ENCODE measurements at places on chromosomes 3 and 15.

DNA sequence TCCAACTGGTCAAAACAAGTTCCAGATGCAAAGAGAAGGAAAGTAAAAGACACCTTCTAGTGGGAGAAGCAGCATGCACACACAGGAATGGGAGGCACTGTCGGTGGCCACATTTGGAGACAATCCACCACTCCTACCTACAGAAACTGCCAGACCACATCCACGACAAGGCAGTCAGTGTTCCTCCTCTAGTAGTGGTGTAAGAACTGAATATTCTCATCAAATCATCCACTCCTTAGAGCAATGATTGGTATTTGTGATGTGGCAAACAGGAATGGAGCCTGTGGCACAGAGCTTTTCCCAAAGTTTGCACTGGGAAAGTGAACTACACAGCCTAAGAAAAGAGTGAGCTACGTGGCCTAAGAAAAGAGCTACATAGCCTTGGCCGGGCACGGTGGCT lies 5.1 kb upstream of the SPINT1 start:
- DNase-seq = no peak

- DNase-seq = no peak
These were observed 7.4 kb downstream of the RAB8B start for GRCh38 chr15:63196842-63197241.

DNA sequence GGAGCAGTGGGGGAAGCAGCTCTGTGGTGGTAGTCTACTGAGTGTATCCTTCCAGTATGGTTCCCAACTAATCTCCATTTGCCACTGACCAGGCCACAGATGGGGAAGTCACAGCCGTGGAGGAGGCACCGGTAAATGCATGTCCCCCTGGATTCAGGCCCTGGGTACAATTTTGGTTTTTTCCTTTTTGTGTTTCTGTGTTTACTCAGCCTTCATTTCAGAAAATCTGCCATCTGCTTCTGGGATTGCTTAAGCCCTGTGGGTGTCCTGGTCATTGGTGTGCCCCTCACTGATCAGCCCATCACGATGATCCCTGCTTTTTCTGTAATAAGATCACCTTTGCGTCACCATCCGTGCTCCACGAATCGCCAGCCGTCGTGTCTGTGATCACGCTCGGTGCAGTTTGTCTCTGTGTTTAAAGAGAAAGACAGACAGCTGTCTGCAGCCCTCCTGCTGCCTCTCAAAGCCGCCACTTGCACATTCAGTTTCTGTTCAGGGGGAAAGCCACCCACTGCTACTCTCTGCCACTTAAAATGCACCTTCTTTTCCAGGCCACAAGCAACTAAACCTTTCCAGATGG lies 68.9 kb downstream of the DNASE1L3 start:
- no peak for DNase-seq

DNA sequence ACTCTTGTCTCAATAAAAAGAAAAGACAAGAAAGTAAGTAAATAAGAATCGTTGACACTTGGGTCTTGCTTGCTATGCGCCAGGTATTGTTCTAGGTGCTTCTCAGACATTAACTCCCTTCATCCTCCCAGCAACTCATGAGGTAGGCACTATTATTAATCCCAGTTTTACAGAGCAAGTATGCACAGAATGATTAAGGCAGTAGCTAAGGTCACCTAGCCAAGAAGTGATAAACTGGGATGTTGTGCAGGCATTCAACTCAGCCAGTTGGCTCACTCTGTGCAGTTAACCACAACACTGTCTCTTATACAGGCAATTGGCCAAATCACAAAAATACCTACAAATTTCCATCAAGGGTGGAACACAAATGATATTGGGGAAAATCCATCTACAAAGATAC lies 1.7 kb upstream of the C3orf33 start:
- DNase-seq = no peak

DNA sequence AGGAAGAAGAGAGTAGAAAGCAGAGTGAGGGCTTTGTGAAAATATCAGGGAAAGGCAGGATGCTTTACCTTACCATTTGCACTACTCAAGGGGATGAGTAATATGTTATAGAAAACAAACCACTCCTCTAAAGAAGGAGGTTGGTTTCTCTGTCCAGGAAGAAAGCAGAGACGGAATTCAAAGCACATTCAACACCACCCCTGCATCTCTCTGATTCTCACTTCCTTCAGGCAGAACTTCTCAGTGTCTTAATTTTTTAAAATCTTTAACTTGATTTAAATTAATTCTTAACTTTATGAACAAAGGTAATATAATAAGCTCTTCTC lies 82.4 kb downstream of the NR2F2 start:
- no peak for DNase-seq

- DNase-seq = no peak
These were observed 617.6 kb upstream of the MDFIC2 start for GRCh38 chr3:70930066-70930465.

DNA sequence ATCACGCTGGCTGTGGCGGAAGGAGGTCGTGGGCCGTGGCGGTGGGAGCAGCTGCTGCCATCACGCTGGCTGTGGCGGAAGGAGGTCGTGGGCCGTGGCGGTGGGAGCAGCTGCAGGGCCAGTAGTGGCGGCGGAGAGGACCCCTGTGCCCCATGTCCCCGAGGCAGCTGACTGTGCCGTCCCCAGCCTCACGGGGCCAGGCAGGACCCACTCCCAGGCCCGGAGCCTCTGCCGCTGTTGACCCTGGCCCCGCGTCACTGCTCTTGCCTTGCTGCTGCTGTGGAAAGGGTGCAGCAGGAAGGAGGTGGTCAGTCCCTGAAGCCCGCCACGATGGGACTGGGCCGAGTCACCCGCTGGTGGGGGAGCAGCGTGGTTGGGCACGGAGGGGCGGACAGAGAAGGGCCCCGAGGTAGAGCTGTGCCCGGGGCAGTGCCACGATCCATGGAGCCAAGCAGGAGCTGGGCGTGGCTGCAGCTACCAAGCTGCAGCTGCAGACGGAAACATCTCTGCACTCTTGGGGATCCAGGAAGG lies 71.2 kb downstream of the GLB1 start:
- no peak for DNase-seq

- DNase-seq = no peak
These were observed 488.2 kb upstream of the NECTIN3 start for GRCh38 chr3:110583373-110583935.

- DNase-seq = no peak
These were observed 335.2 kb downstream of the GAP43 start for GRCh38 chr3:115958526-115958925.

DNA sequence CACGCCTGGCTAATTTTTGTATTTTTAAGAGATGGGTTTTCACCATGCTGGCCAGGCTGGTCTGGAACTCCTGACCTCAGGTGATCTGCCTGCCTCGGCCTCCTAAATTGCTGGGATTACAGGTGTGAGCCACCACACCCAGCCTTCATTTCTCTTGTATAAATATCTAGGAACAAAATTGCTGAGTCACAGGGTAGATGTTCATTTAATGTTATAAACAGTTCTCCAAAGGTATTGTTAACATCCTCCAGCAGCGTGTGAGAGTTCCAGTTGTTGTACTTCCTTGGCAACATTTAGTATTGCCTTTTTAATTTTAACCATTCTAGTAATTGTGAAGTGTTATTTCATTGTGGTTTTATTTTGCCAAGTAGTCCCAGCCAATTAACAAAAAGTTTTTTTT lies 23.6 kb upstream of the MTMR14 start:
- DNase-seq = no peak

- no peak for DNase-seq
These were observed 10.4 kb downstream of the WDR48 start for GRCh38 chr3:39062180-39062579.

DNA sequence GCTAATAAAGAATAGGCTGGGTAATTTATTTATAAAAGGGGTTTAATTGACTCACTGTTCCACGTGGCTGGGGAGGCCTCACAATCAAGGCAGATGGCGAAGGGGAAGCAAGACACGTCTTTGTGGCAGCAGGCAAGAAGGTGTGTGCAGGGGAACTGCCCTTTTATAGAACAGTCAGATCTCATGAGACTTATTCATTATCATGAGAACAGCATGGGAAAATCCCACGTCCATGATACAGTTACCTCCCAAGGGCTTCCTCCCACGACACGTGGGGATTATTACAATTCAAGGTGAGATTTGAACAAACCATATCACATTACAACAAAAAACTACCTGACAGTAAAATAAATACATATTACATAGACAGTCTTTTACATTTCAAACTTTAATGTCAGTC lies 414.9 kb downstream of the NAALADL2 start:
- no peak for DNase-seq

DNA sequence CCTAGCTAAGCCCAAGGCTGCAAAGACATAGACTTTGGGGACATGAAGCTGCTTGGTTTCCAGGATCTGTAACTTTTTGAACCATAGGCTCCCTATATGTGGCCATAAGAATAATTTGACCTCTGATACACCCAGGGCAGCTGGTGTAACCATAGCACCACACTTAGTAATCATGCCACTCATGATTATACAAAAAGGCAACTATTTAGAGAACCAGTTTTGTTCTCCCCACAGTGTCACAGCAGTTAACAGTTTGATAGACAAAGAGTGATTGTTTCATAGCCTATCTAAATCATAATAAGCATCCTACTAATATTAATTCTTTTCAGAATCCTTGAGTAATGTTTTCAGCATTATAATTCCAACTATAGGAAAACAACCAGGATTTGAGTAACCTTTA lies 334.9 kb downstream of the NEK10 start:
- no peak for DNase-seq

DNA sequence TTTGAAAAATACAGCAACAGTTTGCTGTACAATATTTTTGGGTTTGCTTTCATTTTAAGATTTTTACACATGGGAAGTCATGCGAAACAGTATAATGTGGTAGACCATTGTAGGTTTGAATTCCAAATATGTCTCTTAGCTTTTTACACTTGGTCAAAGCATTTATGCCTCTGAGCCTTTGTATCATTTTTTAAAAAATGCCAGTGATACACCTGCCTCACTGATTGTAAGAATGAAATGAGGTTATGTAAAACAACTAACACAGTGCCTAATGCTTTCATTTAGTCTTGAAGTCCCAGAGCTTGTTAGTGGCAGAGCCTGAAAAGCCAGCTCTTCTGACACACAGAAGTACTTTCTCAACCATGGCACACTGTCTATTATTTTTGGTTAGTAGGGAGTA lies 202.0 kb downstream of the UBE2E2 start:
- no peak for DNase-seq

DNA sequence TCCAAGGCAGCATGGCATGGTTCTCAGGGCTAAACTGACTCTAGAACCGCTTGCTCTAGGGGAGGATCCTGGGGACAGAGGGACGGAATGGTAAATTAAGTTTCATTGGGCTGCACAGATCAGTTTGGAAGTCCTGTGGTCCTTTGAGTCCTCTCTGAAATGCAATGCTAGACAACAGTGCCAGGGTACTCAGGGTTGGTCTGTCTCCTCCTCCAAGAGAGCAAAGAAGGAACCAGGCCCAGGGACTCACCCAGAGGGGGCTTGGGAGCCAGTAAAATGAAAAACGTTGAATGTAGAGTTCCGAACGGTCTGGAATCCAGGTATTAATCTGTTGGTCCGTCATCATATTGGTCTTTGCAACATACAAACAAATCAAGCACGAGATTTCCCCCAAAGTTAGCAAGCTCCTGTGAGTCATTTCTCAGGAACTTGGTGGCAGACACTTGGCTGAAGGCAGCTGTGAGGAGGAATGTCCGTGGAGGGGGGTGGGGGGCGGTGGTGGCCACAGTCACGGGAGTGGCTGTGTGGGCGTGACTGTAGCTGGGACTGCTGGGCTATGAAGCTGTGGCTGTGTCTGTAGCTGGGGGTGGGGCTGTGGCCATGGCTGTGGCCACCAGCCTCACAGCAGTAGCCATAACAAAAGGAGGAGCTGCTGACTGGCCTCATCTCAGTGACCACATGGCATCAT lies 361.0 kb downstream of the SHQ1 start:
- no peak for DNase-seq

- DNase-seq = no peak
These were observed 28.5 kb upstream of the SLC7A14 start for GRCh38 chr3:170614214-170614966.

GRCh38 chr3:108669208-108669607 lies 79.7 kb downstream of the DZIP3 start:
- DNase-seq = no peak

DNA sequence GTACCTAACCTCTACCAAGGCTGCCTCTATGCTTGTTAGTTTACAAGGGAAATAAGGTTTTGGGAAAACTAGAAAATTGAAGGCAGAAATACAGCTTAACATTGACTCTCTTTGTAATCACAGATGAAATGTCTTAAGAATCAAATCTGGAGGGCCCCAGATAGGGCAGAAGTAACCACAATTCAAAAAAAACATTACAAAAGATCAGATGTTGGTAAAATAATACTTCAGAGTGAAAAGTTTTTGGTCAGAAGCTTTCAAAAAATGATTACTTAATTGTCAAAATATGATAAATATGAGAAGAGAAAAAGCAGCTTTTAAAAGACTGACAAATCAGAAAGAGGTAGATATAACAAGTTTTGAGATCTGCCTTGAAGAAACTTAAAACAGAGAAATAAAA lies 425.1 kb upstream of the NECTIN3 start:
- no peak for DNase-seq

DNA sequence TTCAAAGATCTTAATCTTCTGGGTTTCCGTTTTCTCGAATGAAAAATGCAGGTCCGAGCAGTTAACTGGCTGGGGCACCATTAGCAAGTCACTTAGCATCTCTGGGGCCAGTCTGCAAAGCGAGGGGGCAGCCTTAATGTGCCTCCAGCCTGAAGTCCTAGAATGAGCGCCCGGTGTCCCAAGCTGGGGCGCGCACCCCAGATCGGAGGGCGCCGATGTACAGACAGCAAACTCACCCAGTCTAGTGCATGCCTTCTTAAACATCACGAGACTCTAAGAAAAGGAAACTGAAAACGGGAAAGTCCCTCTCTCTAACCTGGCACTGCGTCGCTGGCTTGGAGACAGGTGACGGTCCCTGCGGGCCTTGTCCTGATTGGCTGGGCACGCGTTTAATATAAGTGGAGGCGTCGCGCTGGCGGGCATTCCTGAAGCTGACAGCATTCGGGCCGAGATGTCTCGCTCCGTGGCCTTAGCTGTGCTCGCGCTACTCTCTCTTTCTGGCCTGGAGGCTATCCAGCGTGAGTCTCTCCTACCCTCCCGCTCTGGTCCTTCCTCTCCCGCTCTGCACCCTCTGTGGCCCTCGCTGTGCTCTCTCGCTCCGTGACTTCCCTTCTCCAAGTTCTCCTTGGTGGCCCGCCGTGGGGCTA lies at the start of the genes B2M and PATL2:
B2M (plus strand) TSS at position 422 of the 647 bp plus-strand sequence; CDS start at position 452, 30 bp downstream.
PATL2 (minus strand) TSS at position 228 of the 647 bp plus-strand sequence. CDS start 34,833 bp downstream, outside the sequence.
- no peak for DNase-seq

DNA sequence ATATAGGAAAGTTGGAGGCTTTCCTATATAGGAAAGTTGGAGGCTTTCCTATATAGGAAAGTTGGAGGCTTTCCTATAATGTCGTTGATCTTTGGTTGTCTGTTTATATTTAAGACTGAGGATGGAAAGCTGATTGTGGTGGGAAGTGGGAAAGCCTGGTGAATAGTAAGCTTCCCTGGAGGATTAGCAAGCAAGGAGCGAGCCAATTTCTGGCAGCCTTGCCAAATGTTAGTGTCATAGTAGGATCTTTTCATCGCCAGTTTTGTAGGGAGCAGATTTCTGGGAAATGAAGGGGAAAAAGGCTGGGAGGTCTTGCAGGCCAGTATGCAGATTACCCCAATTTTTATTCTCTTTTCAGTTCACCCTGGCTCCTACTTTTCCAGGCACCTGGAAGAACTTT lies 39.9 kb upstream of the CCNL1 start:
- no peak for DNase-seq

GRCh38 chr3:43320288-43320687 lies 33.9 kb downstream of the SNRK start:
- DNase-seq = no peak

GRCh38 chr3:138046955-138047354 lies 37.0 kb downstream of the CLDN18 start:
- no peak for DNase-seq

- DNase-seq = no peak
These were observed 4.8 kb downstream of the LRRC58 start for GRCh38 chr3:120344349-120344748.
